ENCODE measurements at places on chromosomes 7 and 10. TPM values are rescaled to one million over a fixed set of nuclear protein-coding genes. Genes with fewer than 3 reads are reported as not detected.

GRCh38 chr7:87882151-87882937 lies 6.1 kb downstream of the DBF4 start:
- no peak for DNase-seq

DNA sequence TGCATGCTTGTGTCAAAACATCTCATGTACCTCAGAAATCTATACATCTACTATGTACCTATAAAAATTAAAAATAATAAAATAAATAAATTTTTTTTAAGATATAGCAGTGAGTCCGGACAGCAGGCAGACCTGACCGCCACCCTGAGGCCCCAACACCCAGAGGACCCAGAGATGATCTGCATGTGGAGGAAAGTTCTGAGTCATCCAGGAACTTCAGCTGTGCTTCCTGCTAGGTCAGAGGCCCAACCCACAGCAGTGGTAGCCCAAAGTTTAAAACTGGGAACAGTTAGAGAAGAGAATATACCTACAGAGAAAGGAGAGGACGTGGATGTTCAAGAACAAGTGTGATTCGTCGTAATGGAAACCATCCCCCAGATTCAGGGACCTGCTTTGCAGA lies 683.7 kb upstream of the NRP1 start:
- no peak for DNase-seq

DNA sequence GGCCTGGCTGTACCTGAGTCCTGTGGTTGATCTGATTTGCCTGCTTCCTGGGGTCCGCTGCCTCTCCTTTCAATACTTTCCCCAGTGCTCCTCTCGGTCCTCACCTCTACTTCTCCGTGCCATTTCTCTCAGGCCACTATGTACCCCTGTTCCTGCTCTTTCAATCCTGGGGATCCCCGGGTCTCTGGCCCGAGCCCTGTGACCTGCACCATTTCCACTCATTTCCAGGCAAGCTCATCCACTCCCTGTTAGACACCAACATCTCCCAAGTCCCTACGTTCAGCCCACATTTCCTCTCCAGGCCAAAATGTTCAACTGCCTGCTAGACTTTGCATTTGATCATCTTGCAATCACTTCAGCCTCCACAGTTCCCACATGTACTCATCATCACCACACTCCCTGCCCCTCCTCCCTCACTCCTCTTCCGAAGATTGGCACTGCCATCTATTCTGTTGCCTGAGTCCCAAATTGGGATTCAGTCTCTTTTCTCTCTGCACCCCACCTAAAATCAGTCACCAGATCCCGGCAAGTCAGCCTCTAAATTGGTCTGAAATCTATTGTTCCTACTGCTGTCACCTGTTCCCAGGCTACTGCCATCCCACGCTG lies 34.4 kb upstream of the ZMIZ1 start:
- no peak for DNase-seq

GRCh38 chr7:30838008-30838407 lies 66.8 kb downstream of the MINDY4 start:
- no peak for DNase-seq

The FGFR2 gene
- 5.7 TPM for total RNA-seq

DNA sequence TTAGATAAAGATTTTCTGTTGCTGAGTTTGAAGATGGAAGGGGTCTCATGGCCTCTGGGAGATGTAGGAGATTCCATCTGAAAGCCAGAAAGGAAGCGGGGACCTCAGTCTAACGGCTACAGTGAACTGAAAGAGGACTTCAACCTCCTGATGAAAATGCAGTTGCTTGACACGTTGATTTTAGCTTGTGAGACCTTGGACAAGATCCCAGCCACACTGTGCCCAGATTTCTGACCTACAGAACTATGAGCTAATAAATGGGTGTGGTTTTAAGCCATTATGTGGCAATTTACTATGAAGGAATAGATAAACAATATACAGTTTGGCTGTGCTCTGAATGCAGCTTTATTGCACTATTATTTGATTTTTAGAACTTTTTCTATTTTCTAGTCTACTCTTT lies 342.3 kb upstream of the SEMA3D start:
- DNase-seq: no peak

Measured in Panc1 (cell line).